ENCODE measurements at places on chromosomes 3 and 15.

DNA sequence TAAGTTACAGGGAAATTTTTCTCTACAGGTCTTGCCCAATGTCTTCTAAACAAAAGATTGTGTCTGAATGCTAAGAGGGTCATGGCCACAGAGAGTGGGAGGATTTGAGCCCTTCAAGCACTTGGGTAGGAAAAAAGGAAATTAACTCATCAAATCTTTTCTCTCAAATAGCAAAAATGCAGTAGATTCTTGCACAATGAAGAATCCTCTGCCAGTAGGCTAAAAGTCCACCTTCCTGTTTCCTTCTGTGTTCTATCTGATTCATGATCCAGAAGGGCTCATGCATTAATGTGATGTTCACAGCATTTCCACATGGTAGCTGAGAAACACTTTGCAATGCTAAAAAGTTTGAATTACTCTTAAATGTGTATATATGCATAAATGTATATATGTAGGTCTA lies 177.1 kb downstream of the CD47 start:
- DNase-seq: peak; percentile 4

DNA sequence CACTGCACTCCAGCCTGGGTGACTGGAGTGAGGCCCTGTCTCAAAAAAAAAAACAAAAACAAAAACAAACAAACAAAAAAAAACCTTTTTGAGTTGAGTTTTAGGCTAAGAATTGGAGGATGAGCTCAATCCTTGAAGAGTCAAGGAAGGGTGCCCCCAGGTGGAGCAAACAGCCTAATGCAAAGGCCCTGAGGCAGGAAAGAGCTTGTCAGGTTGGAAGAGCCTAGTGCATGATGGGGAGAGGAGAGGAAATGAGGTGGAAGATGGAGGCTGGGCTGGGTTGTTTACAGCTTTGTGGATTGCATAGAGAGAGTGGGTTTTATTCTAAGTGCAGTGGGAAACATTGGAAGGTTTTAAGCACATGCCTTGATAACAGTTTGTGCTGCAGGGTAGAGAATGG lies 2.1 kb upstream of the SNX22 start:
- DNase-seq: no peak

GRCh38 chr15:91225741-91226140 lies 125.7 kb downstream of the SV2B start:
- DNase-seq: no peak

DNA sequence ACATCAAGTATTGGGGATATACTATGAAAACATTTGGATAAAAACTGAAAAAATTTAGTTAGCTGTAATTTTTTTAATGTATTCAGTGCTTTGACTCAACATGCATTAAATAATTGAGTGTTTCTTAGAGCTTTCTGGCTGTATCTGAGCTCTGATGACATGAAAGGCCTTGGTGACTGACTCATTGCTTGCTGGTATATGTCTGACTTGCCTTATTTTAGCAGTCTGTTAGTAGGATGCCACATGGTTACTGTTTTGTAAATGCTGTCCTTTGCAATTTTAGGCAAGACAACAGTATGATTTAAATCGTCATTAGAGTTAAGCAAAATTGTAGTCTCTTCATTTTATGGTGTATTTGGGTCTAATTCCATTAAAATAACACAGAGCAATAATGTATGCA lies 199.2 kb downstream of the GHSR start:
- peak; percentile 72 for DNase-seq

DNA sequence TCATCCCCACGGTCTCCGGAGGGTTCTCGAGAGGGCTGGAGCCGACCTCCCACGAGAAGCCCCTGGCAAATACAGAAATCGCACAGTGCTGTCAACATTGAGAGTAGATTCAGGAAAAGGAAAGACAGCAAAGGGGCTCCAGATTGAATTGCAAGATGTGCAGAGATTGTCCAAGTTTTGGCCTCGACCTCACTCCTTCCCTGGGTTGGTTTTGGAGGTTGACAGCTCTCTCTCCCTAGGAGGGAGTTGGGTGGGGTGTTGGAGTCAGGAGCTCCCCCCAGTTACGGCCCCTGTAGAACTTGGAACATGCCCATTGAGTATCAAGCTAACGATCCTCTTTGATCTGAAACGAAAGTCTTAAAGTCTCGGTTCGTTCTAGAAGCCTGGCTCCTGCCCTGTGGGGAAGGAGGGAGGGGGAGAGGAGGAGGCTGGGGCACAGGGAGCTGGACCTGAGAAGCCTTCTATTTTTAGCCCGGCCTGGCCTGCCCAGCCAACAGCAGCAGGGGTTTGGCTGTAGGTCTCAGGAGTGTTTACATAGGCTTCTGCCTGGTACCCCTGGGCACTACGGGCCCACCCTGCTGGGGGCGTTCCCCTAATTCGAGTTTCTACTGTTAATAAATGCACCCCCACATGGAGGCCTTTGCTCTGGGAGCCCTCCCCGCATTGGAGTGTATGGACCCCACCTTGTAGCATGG lies 672 bp upstream of the KY start:
- peak; percentile 42 for DNase-seq

DNA sequence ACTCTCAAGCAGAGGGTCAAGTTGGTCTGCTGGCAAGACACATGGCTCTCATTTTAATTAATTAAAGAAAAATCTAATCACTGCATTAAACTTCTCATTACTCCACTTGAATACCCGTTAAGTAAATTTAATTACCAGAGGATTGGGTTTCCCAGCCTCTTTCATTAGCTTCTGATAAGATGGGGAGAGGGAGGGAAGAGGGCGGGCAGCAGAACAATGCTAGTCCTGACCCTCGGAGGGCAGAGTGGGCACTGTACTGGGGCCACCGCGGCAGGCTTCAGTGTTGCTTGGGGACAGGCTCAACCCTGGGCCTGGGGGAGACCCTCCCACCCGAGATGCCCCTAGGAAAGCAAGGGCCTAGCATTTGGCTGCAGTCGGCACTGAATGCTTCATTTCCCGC lies 55.6 kb upstream of the LINGO1 start:
- no peak for DNase-seq
